ENCODE measurements at places on chromosomes 4 and X.

DNA sequence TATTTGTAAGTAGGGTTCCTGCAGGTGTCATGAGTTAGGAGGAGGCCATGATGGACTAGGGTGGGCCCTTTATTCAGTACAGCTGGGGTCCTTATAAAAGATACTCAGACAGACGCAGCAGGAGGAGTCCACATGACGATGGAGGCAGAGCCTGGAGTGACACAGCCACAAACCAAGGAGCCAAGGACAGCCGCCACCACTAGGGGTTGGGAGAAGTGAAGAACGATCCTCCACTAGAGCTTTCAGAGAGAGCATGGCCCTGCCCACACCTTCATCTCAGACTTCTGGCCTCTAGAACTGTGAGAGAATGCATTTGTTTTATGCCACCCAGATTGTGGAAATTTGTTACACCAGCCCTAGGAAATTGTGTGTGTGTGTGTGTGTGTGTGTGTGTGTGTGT lies 31.1 kb downstream of the JAKMIP1 start:
- no peak for DNase-seq

DNA sequence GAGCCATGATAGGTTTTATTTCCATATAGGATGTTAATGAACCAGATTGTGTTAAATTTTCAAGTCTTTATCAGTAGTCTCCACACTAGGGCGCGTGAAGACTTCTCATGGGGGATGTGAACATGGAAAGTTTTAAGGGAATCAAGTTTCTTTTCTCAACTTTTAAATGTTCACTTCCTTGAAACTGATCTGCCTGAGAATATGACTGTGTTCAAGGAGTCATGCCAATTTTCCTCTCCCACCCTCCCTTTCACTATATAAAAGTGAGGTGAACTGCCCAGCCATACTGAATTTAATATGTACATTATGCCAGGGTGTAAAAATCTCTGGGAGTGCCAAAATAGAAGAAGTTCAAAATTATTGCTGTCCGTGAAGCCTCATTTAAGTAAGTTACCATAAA lies 30.4 kb upstream of the HPGDS start:
- DNase-seq: no peak

DNA sequence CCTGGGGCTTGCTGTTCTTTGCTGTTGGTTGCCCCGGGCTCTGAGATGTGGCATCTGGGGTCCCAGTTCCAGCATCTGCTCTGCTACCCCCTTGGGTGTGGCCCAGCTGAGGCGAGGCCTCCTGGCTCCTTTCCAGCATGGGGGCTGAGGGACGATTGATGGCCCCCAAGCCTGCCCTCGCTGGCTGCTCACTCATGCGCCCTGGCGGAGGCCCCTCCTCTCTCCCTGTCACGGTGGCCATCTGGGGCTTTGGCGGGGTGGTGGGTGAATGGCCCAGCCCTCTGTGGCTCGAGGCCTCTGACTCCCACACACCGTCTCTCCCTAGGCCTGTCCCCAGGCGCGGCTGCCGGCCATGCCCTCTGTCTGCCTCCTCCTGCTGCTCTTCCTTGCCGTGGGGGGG lies 1.8 kb downstream of the PLXNA3 start:
- no peak for DNase-seq

DNA sequence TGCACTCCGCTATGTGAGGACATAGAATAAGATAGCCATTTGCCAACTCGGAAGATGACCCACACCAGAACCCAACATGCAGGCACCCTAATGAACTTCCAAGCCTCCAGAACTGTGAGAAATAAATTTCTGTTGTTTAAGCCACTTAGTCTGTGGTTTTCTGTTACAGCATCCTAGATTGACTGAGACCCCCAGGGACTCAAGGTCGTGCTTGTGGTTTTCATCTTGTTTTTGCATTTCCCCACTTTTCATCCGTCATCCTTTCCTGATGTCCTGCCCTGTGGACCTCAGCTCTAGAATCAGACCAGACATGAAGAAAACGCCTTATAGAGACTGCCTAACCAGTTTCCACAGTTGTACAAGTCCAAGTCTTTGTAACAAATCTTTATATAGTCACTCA lies 54.4 kb downstream of the MCUB start:
- DNase-seq: no peak

DNA sequence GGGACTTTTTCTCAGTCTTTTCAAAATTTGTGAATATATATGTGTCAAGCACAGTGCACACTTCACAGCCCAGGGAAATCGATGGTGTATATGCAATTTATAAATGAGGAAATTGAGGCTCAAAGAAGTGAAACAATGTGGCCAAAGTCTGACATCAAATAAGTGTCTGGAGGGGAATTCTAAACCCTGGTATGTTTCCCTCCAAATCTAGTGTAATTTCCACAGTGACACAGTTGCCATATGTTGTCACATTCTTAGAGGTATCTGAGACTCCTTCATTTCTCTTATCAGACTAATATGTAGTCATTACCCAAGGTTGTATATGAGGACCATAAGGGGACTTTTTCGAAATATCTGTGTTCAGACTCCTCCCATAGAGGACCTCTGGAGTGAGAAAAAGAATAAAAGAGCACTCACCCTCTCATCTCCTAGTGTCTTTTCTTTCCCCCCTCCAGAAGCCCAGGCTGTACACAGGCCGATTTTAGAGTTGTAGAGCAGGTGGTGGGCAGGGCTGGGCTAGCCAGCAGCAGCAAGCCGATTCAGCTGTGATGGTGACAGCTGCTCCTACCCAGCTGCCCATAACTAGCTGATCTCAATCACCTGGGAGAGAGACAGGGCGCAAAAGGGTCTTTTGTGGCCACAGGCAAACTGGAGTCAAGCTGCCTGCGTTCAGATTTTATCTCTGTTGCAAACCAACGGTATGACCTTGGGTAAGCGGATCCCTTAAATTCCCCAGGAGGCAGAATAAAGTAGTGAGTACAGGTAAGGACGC lies 55.1 kb downstream of the CLCN5 start:
- DNase-seq: no peak

DNA sequence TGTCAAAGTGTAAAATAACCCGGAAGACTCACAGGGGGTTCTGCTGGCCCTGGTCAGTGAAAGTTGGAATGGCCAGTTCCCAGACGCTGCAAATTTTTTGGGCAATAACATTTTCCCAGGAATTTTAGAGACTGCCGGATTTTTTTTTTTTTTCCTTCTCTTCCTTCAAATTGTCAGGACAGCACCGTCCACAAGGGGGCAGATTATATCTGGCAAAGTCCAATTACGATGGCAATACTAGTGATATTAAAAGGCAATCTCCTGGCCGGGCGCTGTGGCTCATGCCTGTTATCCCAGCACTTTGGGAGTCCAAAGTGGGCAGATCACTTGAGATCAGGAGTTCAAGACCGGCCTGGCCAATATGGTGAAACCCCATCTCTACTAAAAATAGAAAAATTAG lies 20.5 kb downstream of the SLC25A5 start:
- no peak for DNase-seq

DNA sequence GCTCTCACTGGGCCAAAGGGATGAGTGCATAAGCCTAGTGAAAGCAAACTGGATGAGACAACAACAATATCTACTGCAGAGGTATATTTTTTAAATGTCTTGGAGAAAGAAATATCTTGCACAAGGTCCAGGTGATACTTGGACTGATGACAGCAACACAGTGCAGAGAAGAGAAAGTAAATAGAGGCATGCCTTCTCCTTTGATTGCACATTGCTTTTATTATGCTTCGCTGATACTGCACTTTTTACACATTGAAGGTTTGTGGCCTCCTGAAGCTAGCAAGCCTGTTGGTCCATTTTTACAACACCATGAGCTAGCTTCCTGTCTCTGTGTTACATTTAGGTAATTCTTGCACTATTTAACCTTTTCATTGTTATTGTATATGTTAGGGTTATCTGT lies 189.0 kb upstream of the NDST3 start:
- DNase-seq: no peak

DNA sequence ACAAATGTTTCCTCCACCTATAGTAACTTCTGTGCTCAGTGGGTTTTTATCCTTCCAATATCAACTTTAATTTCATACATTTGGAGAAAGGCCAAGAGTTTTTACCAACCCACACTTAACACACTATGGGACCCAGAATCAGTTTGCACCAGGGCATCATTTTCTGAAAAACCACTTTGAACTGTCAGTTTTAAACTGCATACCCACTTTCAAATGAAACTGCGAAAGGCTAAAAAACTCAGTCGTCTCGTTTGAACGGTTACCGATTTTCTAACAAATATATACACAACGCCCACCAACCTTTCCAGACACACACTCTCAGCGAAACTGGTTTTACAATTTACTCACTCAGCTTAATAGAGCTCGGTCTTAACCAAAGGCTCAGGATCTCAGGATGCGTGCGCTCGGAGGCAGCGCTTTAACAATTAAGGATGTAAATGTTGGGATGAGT lies 376 bp downstream of the ABCG2 start:
- DNase-seq: no peak

GRCh38 chrX:13026877-13027652 lies 17.4 kb downstream of the FAM9C start:
- DNase-seq: peak; percentile 34

DNA sequence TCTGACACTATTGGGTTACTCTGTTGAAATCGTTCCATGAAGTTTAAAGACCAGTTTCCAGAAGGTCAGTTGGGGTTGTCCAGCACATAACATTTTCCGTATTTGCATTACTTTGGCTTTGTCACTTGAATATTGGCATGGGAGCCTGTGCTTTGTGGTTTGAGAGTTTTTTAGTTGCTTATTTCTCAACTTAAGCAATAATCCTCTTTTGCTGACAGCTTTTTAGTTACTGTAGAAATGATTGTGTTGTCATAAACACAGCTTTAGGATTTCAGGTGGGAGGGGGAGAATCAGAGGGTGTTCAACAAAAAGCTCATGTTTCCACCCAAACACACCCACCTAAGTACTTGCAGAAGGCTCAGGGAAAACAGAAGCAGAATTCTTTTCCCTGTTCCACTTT lies 210.7 kb upstream of the TLL1 start:
- DNase-seq: no peak

GRCh38 chr4:162408309-162408708 lies 244.5 kb upstream of the FSTL5 start:
- DNase-seq: no peak

- DNase-seq: no peak
These were observed 38.2 kb downstream of the STARD8 start for GRCh38 chrX:68685685-68686084.

DNA sequence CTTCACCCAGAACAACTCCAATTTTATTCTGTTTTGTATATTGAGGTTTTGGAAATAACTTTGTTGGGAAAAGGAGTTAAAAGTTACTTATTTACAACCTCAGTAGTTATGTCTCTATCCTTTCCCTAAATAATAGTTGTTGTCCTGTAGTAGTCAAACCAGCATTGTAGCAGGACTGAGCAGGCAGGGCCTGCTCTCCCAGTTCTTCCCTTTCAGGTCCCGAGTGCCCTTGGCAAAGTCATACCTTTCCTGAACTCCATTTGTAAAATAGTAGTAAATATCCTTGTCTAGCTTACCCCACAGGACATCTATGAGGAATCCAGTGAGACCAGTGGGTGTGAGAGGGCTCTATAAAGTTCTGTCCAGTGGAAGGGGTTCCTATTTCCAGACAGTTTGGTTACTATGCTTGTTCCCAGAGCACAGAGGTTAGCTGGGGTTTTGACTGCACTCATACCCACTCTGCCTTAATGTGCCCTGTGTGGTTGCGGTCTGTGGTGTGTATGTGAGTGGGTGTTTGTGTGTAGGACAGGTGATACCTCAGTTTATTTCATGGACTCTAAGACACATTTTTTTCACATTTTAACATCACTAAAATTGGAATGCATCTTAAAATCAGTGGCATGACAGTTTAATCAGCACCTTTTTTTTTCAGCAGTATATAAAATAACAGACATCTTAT lies 136.3 kb downstream of the AMMECR1 start:
- DNase-seq: no peak

DNA sequence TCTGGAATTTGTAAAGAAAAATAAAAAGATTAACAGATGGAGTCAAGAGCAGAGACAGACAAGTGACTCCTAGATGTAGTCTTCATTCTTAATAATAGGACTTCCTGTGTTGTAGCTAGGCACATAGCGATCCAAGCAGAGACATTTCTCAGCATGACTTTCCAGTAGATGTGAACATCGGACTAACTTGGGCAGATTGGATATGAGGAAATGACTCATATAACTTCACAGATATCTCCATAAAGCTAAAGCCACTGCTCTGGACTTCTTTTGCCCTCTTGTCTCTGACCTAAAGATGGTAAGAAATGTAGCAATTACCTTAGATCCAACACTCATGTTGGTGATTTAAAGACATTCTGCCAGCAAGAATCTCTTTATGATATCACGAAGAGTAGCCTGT lies 131.7 kb downstream of the EPHA5 start:
- DNase-seq: no peak

DNA sequence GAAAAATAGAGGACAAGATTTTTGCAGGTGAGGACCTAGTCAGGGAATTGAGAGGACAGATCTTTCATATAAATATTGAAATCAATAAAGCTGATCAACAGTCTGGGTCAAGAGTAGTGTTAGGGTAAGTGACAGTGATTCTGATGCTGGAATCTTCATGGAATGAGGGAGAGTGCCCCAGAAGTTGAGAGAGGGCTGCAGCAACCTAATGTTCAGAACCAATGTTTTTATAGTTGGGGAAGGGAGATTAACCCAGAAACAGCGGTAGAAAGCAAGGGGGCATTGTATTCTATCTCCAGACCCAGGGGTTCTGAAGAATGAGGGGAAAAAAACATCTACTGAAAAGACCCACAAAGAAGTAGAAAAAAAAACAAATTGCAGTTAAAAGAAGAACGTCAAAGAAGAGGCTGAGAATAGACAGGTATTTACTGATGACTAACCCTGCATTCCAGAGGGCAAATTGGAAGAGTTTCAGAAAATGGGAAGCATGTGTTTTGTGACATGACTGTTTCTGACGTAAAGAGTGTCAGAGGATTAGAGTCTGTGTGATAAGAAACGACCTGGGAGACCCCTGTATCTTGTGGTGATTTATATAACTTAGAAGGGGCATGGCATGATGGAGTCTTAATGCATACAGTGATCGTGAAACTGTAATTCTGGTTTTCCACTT lies 819.6 kb upstream of the EPHA5 start:
- no peak for DNase-seq

All from T-helper 2 cell (primary cell).